KG1 (cell line): ENCODE measurements at places on chromosomes 1 and 21.

DNA sequence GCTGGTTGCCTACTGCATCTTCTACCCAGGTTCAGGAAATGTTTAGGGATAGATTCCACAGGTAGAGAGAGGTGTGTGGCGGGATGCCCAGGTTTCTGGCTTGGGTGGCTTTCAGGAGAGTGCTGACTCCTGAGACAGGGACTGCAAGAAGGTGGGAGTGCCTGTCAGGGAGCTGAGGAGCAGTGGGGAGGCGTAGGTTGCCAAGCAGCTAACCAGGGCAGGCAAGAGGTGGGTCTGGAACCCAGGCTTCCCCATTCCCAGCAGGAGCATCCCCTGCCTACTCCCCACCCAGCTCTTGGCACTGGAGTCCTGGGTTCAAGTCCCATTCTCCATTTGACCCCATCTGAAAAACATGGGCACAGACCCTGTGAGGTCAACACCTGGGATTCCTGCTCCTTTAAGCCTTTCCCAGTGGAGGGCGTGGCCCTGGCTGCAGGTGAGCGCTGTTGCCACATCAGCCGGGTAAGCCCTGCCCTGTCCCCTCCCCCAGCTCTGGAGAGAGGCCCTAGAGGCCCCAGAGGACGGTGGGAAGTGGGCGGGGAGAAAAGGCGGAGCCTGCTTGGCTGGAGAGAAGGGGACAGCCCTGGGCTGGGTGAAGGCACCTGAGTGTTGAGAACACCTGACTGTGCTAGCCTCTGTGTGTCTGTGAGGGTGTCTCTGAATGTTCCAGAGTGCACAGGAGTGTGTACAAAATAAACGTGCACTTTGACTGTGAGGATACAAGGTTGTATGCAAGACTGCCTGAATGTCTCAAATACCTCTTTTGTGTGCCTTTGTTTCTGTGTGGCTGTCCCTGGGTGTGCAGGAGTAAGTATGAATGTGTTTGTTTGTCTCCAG is 14.0 kb upstream of the SYNC start:
- no peak for DNase-seq

GRCh38 chr1:37040773-37041172 is 6.5 kb upstream of the GRIK3 start:
- no peak for DNase-seq

DNA sequence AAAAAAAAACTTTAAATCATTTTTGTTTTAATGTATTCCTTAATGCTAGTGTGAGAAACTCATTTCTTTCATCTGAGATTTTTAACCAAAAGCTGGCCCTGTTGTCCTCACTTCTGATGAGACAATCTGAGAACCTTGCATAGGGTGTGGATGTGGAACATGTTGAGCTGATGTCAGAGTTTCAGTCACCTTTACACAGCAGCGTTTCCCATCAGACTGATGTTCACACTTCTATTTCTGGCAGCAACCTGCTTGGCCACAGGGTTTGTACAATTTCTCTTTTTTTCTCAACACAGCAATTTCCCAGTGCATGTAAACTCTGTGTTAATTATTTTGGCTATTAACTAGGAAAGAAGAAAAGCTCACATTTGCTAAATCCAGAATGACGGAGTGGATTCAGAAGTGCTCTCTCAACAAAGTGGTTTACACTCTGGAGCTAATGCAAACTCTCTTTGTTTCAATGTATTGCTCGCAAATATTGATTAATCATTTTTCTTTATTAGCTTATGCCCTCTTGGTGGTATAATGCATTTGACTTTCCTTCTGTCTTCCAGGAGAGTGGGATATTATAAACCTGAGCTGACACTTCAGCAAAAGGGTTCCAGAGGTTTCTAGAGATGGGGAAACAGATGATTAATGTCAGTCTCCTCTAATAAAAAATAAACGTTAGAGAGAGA is 70.5 kb upstream of the HSPA13 start:
- DNase-seq = no peak

- no peak for DNase-seq
These were observed 31.3 kb downstream of the INKA2 start for GRCh38 chr1:111707906-111708305.

DNA sequence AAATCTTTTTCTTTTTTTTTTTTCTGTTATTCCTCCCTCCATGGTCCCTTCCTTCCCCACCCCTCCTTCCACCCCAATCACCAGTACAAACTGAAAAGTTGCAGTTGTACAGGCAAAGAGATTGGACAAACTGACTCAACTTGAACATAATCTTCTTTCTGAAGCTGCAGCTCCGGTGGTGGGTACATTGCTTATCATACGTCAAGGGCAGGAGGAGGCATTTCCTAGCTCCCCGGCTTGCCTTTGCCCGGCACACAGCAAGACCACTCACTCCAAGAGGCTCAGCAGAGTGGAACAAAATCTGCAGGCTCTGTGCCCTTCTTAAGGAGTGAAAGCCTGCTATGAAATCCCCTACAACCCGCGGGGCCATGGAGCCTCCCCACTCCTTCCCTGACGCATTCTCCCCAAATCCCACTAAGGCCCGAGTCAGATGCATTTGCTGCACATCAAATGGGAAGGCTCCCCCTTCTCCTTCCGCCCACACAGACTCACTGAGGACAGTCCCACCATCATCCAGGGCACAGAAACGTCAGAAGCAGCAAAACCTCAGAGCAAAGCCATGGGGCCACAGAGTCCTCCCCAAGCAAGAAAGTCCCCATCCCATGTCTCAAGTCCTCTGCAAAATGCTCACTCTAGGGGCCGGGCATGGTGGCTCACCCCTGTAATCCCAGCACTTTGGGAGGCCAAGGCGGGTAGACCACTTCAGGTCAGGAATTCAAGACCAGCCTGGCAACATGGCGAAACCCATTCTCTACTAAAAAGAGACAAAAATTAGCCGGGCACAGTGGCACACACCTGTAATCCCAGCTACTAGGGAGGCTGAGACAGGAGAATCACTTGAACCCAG is 45.9 kb downstream of the SYF2 start:
- DNase-seq = no peak

DNA sequence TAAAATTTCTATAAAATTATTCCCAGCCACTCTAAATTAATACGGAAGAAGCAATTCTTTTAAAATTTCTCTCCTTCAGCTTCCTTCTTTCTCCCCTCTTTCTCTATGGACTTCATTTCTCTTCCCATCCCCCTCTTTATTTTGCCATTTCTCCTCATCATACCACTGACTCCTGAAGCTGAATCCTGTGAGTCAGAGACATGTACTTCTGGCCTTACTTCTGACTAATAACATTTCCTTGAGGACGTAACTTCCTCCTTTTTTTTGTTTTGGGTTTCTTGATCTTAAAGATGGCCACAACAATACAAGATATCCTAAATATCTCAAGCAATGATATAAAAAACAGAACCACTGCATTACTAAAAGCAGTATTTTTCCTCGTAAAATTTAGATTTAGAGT is 63.6 kb upstream of the DENND1B start:
- no peak for DNase-seq

DNA sequence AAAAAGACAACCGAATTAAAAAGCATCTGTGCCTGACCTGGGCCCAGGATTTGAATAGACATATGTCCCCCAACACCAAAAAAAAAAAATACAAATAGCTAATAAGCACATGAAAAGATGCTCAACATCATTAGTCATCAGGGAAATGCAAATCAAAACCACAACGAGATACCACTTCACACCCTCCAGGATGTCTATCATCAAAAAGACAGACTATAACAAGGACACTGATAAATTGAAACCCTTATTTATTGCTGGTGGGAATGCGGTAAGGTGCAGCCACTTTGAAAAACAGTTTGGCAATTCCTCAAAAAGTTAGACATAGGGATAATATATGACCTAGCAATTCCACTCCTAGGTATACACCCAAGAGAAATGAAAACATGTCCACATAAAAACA is 72.3 kb upstream of the CAMK1G start:
- no peak for DNase-seq

DNA sequence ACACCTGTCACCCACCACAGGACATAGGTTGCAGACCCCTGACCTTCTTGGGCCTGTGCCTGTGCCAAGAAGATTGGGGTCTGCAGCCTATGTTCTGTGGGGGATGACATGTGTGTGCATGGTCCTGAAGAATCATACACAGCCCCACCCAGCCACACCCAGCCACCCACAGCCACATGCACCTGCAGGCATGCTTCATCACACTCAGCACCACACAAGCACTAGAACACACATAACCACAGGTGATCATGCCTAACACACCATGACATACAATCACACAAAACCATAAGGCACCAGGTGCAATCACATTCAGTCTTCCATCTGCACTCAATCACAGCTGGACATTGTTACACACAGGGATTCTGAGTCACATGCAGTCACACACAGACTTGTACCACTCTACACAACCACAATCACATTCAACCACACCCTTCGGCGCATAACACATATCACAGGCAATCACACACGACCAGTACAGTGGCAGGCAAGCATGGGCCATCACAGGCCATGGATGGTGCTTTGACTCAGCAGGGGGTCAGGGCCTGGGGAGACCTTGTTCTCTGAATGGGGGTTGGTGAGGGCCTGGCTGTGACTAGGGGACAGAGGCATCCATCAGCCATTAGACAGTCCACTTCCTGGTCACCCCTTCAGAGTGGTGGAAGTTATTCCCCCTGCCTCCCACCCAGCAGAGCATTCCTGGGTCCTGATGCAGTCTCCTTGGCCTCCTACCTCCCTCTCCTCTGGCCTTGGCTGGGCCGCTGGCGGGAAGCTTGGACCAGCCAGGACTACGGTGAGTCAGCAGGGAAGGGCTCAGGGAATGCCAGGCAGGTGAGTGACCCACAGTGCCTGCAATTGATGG is 44.3 kb upstream of the EPS8L3 start:
- no peak for DNase-seq

GRCh38 chr1:225300381-225300780 is 127.5 kb downstream of the LBR start:
- no peak for DNase-seq

GRCh38 chr1:159920202-159920601 is 5.1 kb downstream of the TAGLN2 start:
- no peak for DNase-seq

DNA sequence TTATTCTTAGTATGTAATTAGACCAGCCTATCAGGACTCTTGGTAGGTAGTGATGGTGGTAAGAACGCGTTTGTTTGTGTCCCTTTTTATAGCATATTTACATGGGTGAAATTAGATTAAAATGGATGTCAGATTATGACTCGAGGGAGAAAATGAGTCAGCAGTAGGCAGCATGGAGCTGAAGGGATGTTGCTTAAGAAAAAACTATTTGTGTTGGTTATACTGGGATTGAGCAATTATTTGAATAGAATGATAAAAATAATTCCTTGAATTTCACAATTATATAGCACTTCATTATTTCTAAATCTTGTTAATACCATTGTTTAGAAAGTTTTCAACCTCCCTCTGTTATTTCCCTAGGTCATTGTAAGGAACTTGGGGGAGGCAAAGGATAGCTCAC is 348.8 kb downstream of the RYR2 start:
- no peak for DNase-seq

DNA sequence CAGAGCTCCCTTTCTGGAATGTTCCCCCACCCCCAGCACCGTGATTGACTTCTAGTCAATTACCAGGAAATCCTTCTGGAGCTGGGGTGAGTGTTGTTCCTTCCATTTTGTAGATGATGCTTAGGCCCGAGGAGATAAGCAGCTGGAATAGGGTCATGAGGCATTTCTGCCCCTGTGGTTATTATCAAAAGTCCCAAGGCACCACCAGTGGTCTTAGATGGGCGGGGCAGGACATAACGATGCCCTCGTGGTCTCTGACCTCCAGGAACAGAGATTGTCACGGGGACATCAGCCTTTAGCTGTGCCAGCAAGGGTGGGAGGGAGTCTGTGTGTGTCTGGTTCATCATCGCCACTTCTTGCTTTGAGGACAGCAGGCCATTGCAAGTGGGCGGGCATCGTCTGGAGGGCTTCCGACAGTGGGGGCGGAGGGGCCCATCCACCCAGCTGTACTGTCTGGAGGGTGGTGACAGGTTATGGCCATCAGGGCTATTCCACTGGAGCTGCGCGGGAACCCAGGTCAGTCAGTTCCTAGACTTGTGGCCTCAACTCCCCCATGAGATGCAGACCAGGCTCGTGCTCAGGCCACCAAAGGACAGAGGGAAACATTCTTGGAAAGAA is 22.6 kb downstream of the TNFRSF8 start:
- no peak for DNase-seq

GRCh38 chr1:32946413-32946812 is 18.2 kb downstream of the RNF19B start:
- DNase-seq = no peak

GRCh38 chr1:226369110-226369509 is 38.8 kb downstream of the PARP1 start:
- no peak for DNase-seq

DNA sequence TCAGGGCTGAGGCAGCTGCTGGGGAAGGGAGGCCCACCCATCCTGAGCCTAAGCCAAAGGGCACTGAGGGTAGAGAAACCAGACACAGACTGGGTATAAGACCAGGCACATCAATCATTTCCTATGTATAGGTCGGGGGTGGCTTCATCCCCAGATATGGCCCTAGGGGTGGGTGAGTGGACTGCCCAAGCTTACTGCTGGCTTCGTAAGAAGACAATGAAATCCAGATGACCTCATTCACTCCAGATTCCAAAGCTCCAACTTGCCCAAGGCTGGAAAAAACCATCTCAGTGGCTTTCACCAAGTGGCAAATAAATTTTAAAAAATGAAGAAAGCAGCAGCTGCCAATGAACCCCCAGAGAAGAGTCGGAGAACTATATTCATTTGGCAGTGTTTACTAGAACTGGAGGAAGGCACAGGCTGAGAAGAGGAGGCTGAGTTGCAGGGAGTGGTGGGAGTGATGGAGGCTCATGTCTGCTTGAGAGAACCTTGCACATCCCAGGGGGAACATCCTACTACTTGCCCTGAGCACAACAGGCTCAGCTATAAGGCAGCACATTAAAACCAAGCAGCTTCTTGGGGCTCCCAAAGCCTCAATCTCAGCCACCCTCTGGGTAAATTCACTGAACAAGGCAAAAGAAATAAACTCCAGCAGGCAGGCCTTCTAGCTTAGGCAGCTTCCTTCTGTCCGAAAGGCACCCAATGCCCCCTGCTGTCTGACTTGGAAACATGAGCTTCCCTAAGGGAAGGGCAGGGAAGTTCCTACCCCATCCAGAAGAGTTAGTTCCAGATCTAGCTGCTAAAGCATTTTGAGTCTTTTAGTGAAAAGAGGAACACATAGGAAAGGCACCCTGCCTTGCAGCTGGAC is 14.1 kb downstream of the PEA15 start:
- no peak for DNase-seq

DNA sequence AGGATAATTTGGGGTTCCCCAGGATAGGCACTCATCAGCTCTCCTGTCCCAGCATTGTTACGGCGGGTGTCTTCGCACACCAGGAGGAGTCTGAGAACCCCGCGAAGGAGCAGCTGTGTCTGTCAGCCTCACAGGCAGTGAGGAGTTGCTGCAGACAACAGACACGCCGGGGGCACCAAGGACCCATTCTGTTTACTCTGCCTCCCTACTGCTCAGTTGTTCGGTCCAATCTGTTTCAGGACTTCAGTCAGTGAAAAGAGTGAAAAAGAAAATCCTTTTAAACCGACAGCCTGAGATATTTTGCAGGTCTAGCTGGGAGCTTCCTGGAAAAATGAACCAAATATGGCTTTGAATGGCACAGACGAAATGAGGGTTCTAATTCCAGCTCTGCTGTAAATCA is 288.4 kb downstream of the OMA1 start:
- no peak for DNase-seq
